ENCODE measurements at places on chromosomes 5 and 9. TPM values are rescaled to one million over a fixed set of nuclear protein-coding genes. Genes with fewer than 3 reads are reported as not detected.
A peak's percentile ranks its signal among the peaks of the same experiment; 100 is the strongest.

GRCh38 chr9:70003901-70004714, 39.5 kb upstream of the MAMDC2 start:
- no peak for DNase-seq

GRCh38 chr5:81724108-81724507, 26.8 kb downstream of the SSBP2 start:
- DNase-seq, result no peak

The DIPK1B gene
- total RNA-seq, result 71.3 TPM

The KCNN2 gene
- 2.3 TPM for total RNA-seq

The ADAMTS16 gene
- total RNA-seq, result 4.8 TPM

The CARTPT gene
- total RNA-seq, result not detected

GRCh38 chr9:127931092-127931881, 710 bp upstream of the PIP5KL1 start:
- DNase-seq, result peak; percentile 65

GRCh38 chr5:14337593-14337992, 194.5 kb downstream of the TRIO start:
- DNase-seq, result no peak

DNA sequence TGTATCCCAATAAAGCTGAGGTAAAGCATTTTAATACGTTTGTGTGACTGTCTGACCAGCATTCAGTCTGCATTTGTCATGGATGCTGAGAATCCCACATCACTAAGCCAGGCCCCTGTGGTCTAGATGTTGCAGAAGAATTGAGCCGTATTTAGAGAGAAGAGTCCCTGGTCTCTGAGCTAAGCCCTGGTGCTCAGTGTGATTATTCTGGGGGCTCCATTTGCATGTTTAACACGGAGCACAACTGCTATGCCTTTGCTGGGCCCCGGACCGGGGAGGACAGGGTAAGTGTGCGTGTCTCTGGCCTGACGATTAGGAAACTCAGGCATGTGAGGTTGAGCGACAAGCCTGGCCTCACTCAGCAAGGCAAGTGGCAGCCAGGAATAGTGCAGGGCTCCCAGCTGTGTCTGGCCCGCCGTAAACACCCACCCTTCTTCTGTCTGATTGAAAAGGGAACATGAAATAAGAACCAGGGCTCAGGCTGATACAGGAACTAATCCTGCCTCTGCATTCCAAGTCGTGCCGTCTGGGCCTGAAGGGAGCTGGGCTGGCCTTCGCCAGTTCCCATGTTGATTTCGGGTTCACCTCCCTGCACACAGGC, 22.3 kb downstream of the FAM78A start:
- no peak for DNase-seq

The PCDHGA12 gene
- 6.1 TPM for total RNA-seq

- no peak for DNase-seq
Measured at GRCh38 chr5:148376198-148376597, 7.6 kb upstream of the FBXO38 start.

DNA sequence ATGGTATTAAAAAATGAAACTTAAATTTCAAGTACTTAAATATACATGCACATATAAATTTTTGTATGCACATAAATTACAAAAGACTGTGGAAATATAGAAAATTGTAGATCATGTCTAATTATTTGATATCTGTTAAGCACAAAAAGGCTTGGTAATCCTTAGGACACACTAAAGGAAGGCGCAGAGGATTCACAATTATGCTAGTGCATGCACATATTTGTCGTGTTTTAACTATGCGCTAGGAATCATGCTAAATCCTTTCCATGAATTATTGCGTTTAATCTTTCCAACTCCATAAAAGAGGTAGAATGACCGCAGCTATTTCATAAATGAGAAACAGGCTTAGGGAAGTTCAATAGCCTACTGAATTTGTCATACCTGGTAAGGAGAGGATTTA, 244.1 kb upstream of the ITGA1 start:
- no peak for DNase-seq

- no peak for DNase-seq
Measured at GRCh38 chr5:157965040-157965678, 106.2 kb upstream of the CLINT1 start.

The SEMA6A gene
- 424 TPM for total RNA-seq

DNA sequence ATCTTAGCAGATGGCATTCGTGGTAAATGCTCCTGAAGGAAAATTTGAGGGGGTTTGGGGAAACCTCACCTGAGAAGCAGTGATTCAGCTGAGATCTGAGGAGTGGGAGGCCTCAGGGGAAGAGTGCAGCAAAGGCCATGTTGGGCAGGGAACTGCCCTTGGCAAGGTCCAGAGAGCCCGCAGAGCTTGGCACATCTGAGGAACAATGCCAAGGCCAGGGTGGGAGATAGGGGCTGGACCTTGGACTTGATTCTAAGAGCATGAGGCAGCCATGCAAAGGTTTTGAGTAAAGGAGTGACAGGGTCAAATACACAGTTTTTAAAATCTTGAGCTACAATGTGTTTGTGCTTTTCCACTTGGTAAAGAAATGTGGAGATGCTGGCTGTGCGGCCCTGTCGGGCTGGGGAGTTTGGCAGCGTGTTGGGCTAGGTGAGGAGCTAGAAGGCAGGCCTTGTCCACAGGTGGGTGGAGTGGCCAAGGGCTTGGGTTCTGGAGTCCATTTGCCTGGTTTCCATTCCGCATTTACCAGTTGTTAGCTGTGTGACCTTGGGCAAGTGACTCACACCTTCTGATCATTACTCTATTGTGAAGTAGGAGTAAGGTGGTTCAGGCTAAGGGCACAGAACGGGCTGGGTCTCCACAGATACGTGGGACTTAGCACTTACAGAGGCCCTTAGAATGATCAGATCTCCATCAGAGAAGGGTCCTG, 6.1 kb downstream of the TBC1D13 start:
- no peak for DNase-seq

- DNase-seq, result no peak
Measured at GRCh38 chr5:100516285-100516684, 18.9 kb upstream of the FAM174A start.

Measured in glutamatergic neuron (in vitro differentiated cells).